Ascending aorta (tissue), 2 donors: ENCODE measurements at places on chromosomes 13 and 19.
A peak's percentile ranks its signal among the peaks of the same experiment; 100 is the strongest.

- H3K27ac ChIP-seq: no peak overlapping the region
- no peaks in the 10 kb centered on the region for H3K4me1 ChIP-seq
- H3K36me3 ChIP-seq: no peaks in the 10 kb centered on the region
- no peak for DNase-seq
- no peaks in the 10 kb centered on the region for H3K27me3 ChIP-seq
Observed at GRCh38 chr13:26200811-26201210, 21.3 kb downstream of the RNF6 start.

DNA sequence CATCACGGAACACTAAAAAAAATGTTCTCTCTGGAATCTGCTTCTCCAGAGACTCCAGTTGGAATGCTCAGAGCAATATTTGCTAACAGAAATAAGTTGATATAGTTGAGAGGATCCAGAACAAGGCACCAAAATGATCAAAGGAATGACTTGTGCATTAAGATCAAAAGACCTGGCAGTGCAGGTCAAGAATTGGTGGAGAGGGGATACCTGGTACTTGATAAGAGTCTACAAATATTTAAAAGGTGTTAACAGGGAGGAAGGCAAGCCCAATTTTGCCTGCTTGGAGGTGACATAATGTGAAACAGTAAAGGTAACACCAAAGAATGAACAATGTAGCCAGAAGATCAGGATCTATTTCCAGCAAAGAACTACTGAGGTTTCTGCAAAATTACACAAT, 20.0 kb upstream of the TNFRSF19 start:
- DNase-seq: no peak
- H3K4me1 ChIP-seq: no peaks in the 10 kb centered on the region
- H3K4me3 ChIP-seq: no peak overlapping the region
- no peak overlapping the region for H3K27ac ChIP-seq
- no peaks in the 10 kb centered on the region for H3K36me3 ChIP-seq

GRCh38 chr13:42883771-42884467, 102.5 kb downstream of the FAM216B start:
- no peaks in the 10 kb centered on the region for H3K27me3 ChIP-seq
- no peak overlapping the region for H3K4me3 ChIP-seq
- no peak for DNase-seq
- no peak overlapping the region for H3K27ac ChIP-seq

DNA sequence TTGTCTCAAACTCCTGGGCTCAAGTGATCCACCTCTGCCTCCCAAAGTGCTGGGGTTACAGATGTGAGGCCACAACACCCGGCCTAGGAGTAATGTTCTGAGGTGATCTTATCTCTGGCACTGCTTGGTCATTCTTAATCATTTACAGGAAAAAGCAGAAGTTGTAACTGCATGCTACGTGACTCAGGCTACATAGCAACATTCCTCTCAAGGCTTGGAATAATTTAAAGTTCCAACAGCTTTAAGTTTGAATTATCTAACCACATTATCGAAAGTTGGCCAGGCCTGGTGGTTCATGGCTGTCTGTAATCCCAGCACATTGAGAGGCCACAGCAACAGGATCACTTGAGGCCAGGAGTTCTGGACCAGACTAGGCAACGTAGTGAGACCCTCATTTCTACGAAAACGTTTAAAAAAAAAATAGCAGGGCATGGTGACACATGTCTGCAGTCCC, 3.9 kb upstream of the B9D2 start:
- no peak for DNase-seq
- no peak overlapping the region for H3K4me3 ChIP-seq
- H3K4me1 ChIP-seq: no peaks in the 10 kb centered on the region
- H3K27me3 ChIP-seq: no peaks in the 10 kb centered on the region
- no peaks in the 10 kb centered on the region for H3K36me3 ChIP-seq
- peak overlapping the region; percentile 36 for H3K27ac ChIP-seq

DNA sequence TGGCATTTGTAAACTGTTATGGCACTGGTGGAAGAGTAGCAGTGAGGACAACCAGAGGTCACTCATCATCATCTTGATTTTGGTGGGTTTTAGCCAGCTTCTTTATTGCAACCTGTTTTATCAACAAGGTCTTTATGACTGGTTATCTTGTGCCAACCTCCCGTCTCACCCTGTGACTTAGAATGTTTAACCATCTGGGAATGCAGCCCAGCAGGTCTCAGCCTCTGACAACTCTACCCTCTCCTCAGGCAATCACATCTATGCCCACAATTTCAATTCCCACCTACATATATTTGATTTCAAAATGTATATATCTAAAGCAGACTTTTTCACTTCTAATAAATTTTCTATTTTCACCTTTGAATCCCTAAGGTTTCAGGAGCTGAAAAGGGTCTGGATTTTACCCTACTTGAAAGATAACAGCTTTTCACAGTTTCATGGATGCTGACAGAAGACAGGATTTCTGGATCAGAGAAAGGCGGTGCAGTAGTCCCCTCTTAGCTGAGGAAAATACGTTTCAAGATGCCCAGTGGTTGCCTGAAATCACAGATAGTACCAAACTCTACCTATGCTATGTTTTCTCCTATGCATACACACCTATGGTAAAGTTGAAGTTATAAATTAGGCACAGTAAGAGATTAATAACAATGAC, 1171.8 kb downstream of the DIAPH3 start:
- H3K4me1 ChIP-seq: no peaks in the 10 kb centered on the region
- no peak overlapping the region for H3K27ac ChIP-seq
- H3K36me3 ChIP-seq: no peaks in the 10 kb centered on the region
- no peak for DNase-seq

DNA sequence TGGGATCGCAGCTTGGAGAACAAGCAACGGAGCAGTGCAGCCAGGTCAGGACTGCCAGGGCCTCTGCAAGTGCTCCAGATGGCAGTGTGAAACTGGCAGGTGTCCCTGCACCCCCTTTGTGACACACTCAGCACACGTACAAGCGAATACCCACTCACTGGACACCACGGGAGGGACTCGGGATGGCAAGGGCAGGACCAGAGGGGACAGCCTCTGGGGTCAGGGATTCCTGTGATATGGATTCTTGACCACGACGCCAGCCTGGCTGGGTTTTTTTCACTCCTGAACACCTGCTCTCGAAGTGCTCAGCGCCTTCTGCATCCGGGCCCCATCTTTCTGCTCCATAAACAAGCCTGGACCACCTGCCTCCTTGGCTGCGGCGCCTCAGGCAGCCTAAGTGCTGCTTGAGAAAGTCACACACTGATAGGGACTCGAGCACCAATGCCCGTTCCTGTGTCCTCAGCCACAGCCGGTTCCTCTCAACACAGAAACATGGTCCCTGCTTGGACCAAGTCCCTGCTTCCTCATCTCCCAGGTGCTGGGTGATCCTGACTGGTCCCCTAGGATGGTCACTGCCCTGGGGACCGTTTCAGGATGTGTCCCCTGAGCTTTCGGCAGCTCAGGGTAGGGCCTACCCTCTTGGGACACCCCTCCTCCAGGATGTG, 22.0 kb downstream of the ELAVL1 start:
- no peaks in the 10 kb centered on the region for H3K27me3 ChIP-seq
- no peak overlapping the region for H3K4me3 ChIP-seq
- no peak overlapping the region for H3K27ac ChIP-seq
- DNase-seq: no peak
- peaks cover 91% of the 10 kb centered on the region for H3K36me3 ChIP-seq

DNA sequence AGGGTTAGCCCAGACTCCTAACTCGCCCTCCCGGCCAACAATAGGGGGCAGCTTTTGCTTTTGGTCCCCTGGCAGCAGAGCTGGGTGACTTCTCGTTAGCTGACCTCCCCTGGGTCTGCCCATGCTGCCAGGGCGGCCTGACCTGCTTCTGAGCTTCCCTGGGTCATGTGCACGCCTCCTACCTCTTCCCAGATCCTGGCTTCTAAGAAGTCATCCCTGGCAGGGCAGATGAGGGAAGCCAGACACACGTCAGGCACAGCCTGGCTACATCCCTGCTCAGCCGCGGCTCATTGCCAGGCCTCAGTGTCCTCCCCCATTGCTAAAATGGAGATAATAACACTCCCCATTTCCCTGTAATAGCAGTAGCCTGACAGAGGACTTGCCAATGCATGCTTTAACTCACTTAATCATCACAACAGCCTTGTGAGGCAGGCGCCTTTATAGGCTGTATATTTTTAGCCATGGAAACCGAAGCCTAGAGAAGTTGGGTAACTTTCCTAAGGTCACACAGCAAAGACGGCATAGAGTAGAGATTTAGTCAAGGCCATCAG, 2.1 kb downstream of the KCNK6 start:
- peak overlapping the region; percentile 98 for H3K27ac ChIP-seq
- DNase-seq: no peak
- H3K27me3 ChIP-seq: no peaks in the 10 kb centered on the region
- H3K36me3 ChIP-seq: peaks cover 18% of the 10 kb centered on the region
- H3K4me3 ChIP-seq: peak overlapping the region; percentile 95
- H3K4me1 ChIP-seq: peaks cover 25% of the 10 kb centered on the region
